ENCODE measurements at places on chromosomes 4 and X.

DNA sequence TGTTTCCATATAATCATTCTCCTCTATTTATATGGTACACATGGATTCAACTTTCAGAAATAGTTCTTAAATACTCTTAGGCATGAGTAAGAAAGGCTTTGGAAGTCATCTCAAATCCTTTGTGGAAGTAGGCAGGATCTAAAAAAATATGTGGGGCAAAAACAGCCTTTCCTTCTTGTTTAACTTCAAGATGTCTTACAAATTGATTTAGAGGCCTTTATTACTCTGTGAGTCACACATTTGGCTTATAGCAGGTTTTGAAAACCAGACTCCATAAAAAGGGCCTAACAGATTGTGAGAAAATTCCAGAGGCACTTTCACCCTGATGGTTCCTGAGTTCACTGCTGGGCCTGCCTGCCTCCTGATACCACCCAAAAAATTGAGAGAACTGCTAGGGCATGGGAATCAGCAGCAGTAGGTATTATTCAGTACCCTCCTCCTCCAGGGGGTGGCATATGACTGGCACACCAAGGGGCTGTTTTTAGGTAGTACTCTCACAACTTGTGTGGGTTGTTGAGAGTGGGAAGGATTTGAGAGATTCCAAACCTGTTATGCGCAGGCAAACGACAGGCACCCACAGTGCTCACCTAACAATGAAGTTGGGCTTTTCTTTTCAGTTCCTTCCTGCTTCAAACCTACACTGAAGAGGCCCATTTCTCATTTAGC lies 162.7 kb upstream of the MBNL3 start:
- no peak for DNase-seq

DNA sequence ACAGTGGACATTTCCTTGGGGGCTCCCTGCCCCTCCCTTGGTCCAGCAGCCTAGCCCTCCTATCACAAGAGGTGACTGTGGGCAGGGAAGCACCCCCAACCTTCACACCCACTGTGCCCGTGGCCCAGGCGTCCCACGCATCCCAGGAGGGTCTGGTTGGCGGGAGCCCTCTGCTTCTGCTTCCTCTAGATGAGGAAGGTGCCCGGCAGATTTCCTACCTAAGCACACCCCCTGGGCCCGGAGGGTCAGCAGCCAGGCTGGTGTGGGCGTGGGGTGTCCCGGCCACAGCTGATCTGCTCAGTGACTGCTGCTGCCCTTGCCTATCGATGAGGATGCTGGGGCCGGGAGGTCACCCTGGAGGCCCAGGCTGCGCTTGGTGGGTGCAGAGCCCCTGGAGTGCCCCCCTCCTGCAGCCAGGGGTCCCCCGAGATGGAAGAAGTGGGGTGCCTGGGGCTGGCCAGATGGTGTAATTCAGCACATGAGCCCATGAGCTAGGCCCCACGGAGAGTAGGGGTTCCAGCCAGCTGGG lies 12.2 kb downstream of the SH3BP2 start:
- no peak for DNase-seq

GRCh38 chr4:41281038-41281634 lies 24.4 kb downstream of the UCHL1 start:
- no peak for DNase-seq

GRCh38 chr4:1522606-1523005 lies 116.4 kb upstream of the NKX1-1 start:
- DNase-seq: no peak

DNA sequence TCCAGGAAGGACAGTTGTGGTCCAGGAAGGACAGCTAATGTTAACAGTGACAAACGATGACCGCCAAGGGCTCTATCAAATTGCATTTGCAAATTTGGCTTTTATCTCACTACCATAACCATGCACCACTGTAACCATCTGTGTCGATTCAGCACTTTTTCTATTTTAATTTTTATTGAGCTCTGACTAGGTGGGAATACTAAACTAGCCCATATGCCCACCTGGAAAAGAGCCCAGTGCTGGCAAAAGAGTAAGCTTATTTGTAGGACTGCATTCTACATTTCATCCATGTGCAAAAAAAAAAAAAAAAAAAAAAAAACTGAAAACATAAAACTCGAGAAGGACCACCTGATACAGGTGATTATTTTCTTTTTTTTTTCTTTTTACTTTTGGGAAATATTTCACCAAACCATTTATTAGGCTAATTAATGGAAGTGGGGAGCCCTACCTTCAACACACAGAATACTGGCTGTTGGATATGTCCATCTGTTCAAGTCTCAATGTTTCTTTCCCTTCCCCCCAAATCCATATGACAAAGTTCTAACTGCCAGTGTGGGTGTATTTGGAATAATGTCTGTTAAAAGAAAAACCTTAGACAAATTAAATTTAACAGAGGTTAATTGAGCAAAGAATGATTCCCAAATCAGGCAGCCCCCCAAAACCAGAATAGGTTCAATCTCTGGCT lies 99.5 kb upstream of the MXRA5 start:
- no peak for DNase-seq

DNA sequence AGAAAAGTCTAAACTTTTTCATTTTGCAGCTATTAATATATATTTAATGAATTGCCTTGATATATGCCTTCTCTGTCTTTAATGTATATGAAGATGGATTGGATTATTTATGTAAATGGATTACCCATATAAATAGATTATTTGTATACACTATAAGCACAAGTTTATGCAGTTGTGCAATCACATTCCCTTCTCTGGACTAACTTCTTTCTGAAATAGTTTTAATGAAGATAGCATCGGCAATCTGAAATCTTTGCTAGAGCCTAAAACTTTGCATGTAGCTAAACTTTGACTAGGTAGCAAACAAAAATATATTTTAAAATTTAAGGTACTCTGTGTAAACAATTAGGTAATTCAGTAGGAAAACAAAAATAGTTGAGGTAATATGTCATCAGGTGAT lies 127.8 kb downstream of the PCDH7 start:
- DNase-seq: no peak

DNA sequence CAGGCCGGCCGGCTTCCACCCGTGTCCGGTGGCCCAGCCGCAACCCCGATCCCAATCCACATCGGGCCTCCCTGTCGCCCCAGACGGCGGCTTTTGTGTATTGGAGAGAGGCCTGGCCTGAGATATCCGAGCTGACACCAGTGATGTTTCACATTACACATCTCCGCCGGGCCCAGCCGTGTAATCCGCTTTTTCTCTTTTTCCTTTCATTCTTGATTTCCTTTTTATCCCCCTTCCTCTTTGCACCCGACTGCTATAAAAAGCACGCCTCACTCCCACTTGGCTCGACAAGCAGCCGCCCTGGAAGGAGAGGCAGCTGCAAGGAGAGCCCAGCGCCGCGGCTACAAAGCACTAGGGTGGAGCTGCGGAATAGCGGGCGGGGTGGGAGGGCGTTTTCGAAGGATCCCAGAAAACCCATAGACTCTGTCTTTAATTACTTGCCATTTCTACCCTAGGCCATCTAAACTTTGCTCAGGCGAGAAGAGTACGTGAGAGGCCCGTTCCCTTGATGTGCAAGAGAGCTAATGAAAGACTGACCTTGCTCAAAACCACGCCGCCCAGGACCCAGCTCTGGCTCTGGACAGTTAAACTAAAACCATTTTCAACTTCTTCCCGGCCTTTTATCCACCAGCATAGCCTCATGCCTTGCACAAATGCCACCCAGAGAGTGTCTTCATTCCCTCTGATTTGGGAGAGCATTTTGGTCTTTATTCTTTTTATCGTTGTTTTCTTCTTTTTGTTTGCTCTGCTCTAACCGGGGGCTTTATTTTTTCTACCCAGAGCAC lies 3.2 kb downstream of the PITX2 start:
- DNase-seq: no peak

DNA sequence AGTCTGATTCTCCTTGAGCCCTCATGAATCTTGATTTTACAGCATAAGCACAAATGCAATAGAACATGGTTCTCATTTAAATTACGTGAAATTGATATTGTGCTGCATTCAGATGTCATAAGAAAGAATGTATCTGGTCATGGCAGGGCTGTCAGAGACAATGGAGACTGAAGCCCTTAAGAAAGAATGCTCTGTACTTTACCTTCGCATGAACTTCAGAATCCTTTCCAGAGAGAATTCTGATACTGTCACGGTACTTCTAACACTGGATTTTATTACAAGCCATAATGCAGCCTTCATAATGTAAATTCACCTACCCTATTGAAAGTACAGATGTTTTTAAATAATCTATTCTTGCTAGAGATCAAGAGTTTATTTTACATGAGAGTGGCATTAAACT lies 677.9 kb upstream of the ADGRL3 start:
- DNase-seq: no peak

All from stimulated activated CD8-positive, alpha-beta memory T cell treated with anti-CD3 and anti-CD28 coated beads, Interleukin-12 subunit alpha, Interleukin-12 subunit beta, amount 100 ng/mL, for 1 hour (primary cell).